Stimulated activated CD4-positive, alpha-beta T cell treated with anti-CD3 and anti-CD28 coated beads, Interleukin-1b, Interleukin-23, amount 100 ng/mL, for 1 hour (primary cell): ENCODE measurements at places on chromosomes 3 and 15.

DNA sequence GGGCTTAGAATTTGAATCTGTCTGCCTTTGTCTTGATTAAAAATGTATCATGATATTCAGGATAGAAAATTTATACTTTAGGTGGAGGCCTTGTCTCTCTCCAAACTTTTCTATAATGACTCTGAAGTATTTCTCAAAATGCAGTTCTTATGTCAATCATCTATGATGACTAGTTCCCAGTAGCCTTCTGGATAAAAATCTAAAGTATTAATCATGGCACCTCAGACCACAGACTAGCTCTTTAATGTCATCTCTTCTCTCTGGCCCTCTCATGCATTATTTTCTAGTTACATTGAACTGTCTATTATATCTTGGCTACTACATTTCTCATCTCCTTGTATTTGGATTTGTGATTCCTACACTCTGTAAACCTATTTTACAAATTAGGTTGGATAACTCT lies 96.9 kb downstream of the ZPLD1 start:
- no peak for DNase-seq

GRCh38 chr3:138455801-138456716 lies 21.6 kb downstream of the ESYT3 start:
- DNase-seq: no peak

DNA sequence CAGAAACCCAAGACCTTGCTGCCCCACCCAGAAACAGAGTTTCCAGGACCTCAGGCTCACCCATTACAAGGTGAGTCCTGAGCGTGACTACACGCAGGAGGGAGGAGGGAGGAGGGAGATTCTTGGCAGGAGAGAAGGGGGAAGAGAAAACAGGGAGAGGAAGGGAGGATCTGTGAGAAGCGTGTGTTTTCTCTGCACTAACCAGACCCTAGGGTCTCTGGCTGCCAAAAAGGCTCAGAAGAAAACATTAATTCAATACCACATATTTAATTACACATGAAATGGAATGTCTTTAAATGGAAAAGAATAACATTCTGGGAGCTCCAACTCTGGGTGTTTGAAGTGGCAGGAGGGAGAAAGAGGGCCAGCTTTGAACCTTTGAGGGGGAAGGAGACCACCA lies 309.0 kb downstream of the NTRK3 start:
- DNase-seq: no peak

DNA sequence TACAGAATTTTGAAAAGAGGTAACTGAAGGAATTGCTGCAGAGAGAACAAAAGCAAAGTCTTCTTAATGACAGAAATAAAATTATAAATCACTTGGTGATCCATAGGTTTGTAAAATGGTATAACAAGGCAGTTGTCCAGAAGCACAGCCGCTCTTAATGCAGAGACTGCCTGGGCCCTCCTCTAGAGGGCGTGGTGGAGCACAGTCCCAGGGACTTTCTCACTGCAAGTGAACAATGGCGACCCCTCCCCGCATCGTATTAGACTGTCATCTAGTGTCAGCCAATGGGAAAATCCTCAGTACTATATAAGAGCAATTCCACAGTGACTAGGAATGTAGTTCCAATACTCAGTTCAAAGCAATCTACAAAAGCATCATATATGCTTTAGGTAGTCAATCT lies 26.4 kb upstream of the ZBED2 start:
- no peak for DNase-seq

- DNase-seq: no peak
These were observed 36.7 kb downstream of the CIP2A start for GRCh38 chr3:108552267-108553159.

GRCh38 chr3:42631620-42632019 lies 21.9 kb upstream of the ZBTB47 start:
- DNase-seq: no peak

GRCh38 chr3:184230081-184230602 lies 757 bp downstream of the VWA5B2 start:
- no peak for DNase-seq

GRCh38 chr15:38229705-38230310 lies 22.8 kb upstream of the SPRED1 start:
- DNase-seq: no peak

GRCh38 chr15:32091505-32092380 lies 61.4 kb downstream of the CHRNA7 start:
- no peak for DNase-seq

DNA sequence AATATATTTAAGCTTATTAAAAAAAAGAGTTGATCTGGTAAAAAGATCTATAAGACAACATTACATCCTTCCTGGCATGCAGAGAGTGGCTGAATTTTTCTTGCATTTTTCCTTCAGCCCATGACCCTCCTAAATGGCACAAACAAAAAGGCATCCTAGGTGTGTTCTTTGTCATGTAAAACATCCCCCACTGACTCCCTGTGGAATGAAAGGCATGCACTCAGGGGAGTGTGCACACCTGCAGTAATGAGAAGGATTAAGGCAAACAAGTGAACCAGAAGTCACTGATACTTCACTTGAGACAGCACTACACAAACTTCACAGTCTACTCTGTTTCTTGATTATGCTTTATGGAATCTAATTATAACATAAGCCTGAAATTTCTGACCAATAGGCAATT lies 195.0 kb downstream of the RBMS3 start:
- no peak for DNase-seq

DNA sequence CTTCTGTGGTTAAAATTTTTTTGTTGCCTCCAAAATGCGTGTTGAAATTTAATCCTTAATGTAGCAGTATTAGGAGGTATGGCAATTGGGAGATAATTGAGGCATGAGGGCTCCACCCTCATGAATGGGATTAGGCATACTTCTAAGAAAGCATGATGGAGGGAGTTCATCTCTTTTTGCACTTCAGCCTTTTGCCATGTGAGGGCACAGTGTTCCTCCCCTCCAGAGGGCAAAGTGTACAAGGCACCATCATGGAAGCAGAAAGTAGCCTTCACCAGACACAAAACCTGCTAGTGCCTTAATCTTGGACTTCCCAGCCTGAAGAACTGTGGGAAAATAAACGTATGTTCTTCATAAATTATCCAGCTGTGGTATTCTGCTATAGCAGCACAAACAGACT lies 429.5 kb downstream of the ZIC1 start:
- DNase-seq: no peak

GRCh38 chr3:189638276-189639031 lies 7.3 kb downstream of the TP63 start:
- DNase-seq: no peak

GRCh38 chr3:8885536-8886316 lies 77.5 kb downstream of the RAD18 start:
- no peak for DNase-seq

DNA sequence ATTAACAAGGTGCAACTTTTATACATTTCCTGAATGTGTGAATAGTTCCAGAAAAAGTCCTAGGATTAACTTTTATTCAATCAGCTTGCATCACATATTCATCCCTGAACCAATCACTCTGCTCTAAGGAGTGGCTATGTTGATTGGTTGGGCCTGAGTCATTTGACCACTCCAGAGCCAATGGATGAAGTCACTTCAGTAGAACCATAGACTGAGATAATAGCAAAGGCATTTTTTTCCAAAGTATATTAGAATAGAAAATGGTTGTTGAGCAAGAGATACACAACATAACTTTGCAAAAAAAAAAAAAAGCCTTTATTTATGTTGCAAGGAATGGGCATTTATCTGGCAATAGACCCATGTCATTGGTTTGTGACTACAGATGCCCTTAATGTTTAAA lies 55.5 kb upstream of the AGTR1 start:
- no peak for DNase-seq

GRCh38 chr15:71562251-71562650 lies 248.1 kb upstream of the NR2E3 start:
- no peak for DNase-seq

GRCh38 chr3:106086636-106087035 lies 217.8 kb upstream of the CBLB start:
- DNase-seq: no peak

DNA sequence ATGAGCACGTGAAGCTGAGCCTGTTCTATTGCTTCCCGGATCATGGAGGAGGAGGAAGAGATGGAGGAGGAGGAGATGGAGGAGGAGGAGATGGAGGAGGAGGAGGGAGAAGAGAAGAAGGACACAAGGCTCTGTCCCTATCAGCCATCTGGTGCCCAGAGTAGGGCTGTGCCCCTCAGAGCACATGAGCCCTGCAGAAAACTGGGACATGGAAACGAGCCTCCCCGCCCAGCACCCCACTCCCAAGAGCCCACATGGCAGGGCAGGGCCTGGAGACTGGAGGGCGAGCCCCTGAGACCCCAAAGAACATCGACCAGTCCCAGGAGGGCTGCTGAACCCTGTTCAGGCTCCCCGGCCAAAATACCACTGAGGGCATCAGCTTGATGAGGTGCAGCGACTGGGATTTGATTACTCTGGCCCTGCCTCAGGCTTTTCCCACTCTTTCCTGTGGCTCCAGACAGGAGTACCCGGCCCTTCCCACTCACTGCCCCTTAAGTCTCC lies 285.6 kb downstream of the UACA start:
- DNase-seq: no peak

DNA sequence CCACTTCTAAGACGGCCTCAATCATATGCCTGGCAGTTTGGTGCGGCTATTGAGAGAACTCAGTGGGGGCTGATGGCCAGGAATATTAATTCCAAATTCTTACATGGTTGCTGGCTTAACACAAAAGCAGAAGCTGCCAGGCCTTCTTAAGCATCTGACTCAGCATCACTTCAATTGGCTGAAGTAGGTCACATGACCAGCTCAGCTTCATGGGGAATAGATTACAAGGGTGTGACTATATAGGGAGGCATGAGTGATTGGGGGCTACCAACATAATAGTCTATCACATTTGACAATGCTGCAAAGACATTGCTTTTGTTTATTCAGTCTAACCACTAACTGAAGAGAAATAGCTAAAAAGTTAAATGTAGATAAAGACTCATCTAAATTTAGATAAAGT lies 101.6 kb upstream of the ANKRD28 start:
- DNase-seq: no peak

- DNase-seq: no peak
These were observed 1.4 kb downstream of the ZNF609 start for GRCh38 chr15:64461721-64462162.

DNA sequence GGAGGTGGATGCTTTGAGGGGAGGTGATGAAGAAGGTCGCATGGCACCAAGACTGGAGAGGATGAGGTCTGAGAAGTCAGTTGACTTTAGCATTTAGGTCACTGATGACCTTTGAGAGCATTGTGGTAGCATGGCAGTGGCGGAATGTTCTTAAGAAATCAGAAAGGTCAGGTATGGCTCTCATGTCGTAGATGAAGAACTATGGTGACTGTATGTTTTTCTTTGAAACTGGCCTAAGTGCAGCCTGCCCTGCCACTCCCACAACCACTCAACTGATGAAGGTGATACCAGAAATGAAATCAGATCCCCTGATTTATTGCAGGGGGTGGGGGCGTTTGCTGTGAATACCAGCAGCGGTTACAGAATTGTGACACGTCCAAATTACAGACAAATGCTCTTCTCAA lies 102.6 kb downstream of the ITPR1 start:
- no peak for DNase-seq

GRCh38 chr3:13197795-13198194 lies 124.6 kb upstream of the IQSEC1 start:
- DNase-seq: no peak

GRCh38 chr3:73176941-73177340 lies 115.5 kb downstream of the EBLN2 start:
- no peak for DNase-seq

- DNase-seq: no peak
These were observed 87.7 kb upstream of the KLF13 start for GRCh38 chr15:31238906-31239305.

DNA sequence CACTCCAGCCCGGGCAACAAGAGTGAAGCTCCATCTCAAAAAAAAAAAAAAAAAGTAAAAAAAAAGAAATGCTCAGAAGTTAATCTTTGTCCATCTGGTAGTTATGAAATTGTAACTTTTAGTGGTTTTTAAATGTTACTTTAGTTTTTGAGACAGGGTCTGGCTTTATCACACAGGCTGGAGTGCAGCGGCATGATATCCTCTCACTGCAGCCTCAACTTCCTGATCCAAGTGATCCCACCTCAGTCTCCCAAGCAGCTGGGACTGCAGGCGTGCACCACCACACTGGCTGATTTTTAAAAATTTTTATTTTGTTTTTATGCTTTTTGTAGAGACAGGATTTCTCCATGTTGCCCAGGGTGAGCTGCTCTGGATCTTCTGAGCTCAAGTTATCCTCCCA lies 1.3 kb downstream of the RNU5B-1 start:
- no peak for DNase-seq

DNA sequence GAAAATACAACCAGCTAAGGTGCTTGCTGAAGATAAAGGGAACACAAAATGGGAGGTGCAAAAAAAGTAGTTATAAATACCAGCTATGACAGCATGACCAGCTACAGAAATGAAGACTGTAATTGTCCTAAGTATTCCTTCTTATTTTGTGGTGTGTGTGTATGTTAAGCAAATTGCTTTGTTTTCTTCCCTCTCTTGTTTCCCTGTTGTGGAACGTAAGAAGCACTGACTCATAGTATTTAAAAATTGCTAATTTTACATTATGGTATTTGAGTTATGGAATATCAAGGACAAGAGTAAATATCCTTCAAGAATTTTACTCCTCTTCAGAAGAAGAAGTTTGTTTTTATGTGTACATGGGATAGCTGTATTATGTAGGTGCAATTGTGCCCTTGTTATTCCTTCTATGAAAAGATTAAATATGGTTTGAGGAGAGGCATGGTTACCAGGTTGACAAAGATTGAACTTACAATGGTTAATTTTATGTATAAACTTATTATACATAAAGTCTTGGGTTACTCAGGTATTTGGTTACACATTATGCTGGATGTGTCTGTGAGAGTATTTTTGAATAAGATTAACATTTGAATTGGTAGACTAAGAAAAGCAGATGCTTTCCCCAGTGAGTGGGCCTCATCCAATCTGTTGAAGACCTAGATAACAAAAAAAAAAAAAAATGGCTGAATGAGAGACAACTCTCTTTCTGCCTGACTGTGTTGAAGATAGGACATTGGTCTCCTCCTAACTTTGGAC lies 1132.1 kb upstream of the ALCAM start:
- no peak for DNase-seq

GRCh38 chr3:158659454-158660237 lies 12.8 kb downstream of the LXN start:
- DNase-seq: peak; percentile 16

GRCh38 chr3:158104431-158104921 lies 1.7 kb downstream of the SHOX2 start:
- no peak for DNase-seq

GRCh38 chr3:141368062-141368924 lies at the start of gene ZBTB38:
Gene ZBTB38, plus strand, starts transcription at chr3:141368504. Its CDS starts 73,885 bp downstream, at chr3:141442389.
- DNase-seq: no peak

GRCh38 chr15:56469483-56469882 lies 4.5 kb upstream of the MNS1 start:
- DNase-seq: no peak

- no peak for DNase-seq
These were observed 137.4 kb downstream of the VPS8 start for GRCh38 chr3:184949251-184949965.

DNA sequence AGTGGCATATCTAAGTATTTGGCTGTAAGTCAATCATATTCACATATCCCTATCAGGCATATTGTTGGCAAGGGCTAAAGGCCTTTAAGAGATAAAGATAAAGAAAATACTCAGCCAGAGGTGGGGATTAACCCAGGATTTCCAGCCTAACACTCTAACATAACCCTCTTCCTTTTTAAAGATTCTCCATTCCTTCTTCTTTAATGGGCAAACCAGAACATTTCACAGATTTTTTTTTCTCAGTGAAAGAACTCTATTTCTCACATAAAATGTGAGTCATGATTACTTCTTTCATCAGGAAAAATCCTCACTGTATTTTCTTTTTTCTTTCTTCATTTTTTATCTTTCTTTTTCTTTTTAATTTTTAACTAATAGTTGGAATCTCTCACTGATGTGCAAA lies 200.4 kb downstream of the NR1D2 start:
- DNase-seq: no peak
